ENCODE measurements at places on chromosomes 11 and 22.

DNA sequence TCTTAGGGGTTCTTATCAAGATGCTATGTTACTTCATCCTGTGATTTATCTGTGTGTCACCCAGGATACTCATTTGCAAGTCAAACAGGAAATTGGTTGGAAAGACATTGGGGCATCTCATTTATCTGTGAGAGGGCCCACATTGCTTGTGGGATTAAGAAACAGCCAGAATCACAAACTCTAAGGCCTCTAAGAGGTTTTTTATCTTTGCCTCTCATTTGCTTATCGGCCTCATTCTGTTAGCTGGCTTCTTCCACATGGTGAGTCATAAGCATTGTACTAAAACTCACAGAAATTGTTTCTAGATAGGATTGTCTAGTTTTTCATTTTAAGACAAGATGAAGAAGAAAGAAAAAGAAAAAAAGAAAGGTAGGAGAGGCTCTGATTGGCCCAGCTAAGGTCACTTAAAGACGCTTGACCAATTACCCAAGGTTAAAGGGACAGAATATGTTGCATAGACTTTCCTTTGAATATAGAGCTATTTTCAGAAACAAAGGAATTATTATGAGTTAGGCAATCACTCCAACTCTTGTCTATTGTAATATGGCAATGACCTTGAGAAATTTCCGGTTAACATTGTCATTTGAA lies 121.9 kb downstream of the ARHGAP42 start:
- DNase-seq = no peak

DNA sequence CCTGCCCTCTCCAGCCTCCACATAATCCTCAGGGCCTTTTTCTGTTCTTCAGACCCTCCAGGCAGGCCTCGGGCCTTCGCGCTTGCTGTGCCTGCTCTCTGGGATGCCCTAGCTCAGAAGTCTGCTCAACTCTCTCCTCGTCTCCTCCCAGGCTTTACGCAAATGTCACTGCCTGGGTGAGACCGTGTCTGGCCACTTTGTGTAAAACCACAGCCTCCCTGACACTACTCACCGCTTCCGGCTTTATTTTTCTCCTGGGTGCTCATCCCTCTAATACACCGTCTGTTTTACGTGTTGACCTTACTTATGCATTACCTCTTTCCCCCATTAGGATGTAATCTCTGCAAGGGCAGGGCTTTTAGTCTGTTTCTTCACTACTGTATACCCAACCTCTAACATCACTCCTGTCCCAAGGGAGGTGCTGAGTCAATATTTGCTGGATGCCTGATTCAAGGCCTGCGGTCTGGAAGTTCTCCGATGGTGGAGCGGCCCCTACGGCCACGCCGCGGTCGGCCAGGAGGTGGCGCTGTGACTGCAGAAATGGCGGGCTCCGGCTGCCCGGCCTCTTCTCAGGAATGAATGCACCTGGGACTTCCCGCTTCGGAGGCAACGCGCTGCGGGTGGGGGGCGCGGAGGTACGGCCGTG lies 58.2 kb upstream of the THY1 start:
- DNase-seq = peak; percentile 67

- no peak for DNase-seq
Measured at GRCh38 chr22:46867106-46867505, 104.7 kb downstream of the TBC1D22A start.

- DNase-seq = no peak
Measured at GRCh38 chr11:65051398-65051858, 6.9 kb downstream of the NAALADL1 start.

DNA sequence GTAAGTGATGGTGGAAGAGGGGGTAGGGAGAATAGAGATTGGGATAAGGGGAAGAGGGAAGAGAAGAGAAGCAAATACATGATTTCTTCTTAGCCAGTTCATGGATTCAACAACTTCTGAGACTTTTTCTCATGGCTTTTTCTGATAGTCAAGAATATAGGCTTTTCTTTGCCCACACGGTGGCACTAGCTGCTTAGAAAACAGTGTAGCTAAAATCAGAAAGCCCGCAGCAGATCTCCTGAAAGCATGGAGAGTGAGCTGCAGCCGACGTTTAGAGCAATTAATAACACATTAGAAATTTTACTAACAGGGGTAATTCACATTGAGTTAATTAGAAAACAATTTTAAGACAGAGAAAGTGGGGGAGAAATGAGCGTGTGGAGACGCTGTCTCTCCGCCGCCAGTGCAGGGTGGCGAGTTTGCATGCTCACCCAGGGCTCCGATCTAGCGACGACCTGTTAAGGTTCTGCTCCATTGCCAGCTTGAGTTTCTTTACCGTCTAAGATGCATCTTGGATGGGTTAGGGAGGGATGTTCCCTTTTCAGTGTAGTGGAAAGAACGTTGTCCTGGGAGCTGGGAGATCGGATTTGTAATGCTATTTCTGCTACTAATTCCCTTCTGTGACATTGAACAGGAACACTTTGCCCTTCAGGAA lies 3.3 kb upstream of the RAG1 start:
- no peak for DNase-seq
